HTR-8/SVneo (cell line): ENCODE measurements at places on chromosomes 13 and 19.

- DNase-seq = peak; percentile 91
These were observed 21.2 kb downstream of the PCID2 start for GRCh38 chr13:113187263-113187669.

GRCh38 chr13:93859716-93860115, 619.8 kb downstream of the DCT start:
- no peak for DNase-seq

- no peak for DNase-seq
These were observed 92.3 kb downstream of the TUBA3C start for GRCh38 chr13:19089315-19089714.

- no peak for DNase-seq
These were observed 5.4 kb upstream of the NTN5 start for GRCh38 chr19:48678201-48678600.

- no peak for DNase-seq
These were observed 203.0 kb downstream of the KCTD12 start for GRCh38 chr13:76683168-76683567.

DNA sequence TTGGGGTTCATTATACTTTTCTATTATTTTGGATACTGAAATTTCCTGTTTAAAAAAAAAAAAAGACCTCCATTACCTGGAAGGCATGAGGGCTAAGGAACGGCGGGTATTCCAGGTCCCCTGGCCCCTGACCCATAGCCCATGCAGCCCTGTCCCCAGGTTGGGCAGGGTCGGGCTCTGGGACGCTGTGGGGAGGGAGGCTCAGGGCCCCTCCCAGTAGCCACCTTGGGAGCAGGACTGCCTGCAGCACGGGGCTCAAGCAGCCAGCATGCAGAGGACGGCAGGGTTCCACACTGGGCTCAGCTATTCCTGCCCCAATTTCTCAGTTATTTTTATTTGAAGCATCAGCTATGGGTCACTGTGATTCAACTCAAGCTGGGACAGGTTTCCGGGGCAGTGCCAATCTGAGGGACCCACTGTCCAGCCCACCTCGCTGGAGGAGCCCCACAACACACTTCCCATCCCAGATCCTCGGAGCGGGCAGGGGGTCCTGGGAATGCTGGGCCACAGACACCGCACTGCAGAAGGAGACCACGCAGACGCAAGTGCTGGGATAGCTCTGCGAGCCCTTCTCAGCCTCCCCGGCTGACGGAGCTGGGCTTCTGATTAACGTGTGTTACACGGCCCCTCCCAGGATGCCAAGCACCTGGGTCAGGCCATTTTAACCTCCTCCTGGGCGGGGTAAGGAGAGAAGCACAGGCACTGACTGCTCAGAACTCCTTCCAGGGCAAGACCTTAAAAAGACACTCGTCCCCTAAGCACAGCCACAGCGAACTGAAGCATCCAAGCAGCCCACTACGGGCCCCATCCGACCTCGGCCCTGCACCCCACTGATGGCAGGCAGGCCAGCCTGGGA, 60.1 kb downstream of the PEPD start:
- no peak for DNase-seq

DNA sequence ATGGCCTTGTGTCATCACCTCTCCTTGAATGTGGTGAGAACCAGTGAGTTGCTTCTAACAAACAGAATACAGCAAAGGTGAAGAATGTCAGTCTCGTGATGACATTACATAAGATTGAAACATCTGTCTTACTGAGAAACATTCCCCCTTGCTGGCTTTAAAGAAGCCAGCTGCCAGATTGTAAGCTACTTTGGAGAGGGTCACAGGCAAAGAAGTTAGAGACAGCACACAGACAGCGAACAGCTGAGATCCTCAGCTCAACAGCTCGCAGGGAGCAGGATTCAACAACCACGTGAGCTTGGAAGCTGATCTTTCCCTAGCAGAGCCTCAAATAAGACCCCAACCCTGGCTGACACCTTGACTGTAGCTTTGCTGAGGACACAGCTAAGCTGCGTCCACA, 367.9 kb downstream of the LIG4 start:
- no peak for DNase-seq

- DNase-seq = no peak
These were observed 13.1 kb upstream of the LAMP1 start for GRCh38 chr13:113283904-113284303.

DNA sequence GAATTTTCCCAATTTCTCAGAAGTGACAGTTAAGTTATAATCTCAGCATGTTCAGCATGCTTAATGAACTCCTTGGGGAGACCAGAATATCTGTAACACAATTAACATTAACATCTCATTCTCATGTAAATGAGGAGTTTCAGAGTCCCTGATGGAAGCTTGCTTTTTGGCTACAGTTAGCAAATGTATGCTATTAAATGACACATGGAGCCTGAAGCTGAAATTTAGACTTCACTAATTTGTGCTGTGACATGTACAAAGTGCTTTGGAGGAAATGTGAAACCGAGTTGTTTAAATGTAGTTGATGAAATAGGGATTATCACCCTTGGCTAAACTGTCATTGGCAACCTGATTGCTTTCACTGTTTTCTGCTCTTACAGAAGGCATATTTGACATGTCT, 2265.1 kb upstream of the PCDH20 start:
- DNase-seq = no peak

DNA sequence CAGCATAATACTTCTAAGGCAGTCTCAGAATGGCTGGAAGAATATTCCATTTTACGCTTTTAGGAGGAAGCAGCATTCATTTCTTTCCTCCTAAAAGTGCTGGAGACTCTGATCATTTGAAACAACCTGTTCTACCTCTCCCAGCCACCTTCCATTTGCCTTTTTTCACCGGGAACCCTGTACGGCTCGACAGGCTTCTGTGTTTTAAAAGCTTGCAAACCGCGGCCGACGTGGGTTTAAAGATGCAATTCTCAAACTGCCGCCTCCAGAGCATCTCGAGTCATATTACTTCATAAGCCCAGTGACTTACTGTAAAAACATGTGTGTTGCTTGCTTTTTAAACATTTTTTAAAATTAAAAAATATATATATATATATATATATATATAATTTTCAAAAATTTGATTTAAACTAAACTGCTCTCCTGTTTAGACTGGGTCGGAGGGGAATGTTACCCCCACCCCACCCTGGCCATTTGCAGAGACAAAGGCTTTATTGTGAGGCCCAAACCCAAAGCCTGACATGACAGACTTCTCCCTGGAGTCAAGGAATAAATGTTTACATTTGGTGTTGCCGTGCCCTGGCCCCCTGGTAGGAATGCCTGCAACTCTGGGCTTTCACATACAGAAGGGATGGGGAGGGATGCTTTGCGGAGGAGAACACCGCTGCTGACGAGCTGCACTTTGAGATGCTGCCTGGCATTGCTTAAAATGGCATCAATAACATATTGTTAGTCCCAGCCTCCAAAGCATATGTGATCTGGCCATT, 30.4 kb downstream of the ZNF536 start:
- no peak for DNase-seq

- no peak for DNase-seq
These were observed 1.4 kb downstream of the CIC start for GRCh38 chr19:42270346-42271044.

- DNase-seq = no peak
These were observed 63.9 kb upstream of the ATXN8OS start for GRCh38 chr13:70043685-70044084.

- no peak for DNase-seq
These were observed 25.4 kb downstream of the ATP11A start for GRCh38 chr13:112715210-112715609.

- DNase-seq = no peak
These were observed 43.0 kb upstream of the HNRNPA1L2 start for GRCh38 chr13:52599037-52599847.

DNA sequence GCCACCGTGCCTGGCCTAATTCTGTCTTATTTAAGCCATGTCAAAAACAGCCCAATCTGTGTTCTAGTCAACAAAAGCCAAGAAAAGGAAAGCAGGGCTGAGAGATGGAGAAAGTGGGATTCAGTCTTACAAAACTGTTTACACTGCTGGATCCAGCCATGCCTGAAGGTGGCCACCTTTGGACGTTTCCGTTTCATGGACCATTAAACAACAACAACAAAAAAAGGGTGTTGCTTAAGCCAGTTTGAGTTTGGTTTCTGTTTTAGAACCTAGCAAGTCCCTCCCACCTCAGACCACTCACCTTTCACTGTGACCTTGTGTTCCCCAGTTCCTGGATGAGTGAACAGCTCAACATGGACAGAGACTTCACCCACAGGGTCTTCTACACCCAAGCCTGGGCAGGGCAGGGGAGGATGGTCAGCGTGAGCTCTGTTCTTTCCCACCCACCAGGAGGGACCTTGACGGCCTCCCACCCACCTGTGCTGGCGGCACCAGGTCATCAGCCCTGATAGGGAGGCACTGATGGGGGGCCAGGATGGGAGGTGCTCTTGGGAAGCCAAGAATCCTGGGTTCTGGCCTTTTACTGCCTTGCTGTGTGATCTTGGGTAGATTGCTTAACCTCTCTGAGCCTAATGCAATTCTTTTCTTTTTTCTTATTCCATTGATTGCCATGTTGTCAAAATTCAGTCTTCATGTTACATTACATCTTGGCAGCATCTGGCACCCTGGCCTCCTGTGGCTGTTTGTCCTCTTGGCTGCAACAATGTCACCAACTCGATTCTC, 56.2 kb downstream of the COLGALT1 start:
- DNase-seq = no peak

- no peak for DNase-seq
These were observed 6.3 kb downstream of the SIGLEC10 start for GRCh38 chr19:51410950-51411748.

GRCh38 chr19:12782424-12783290, 7.3 kb upstream of the HOOK2 start:
- DNase-seq = no peak

- DNase-seq = peak; percentile 15
These were observed 1512.0 kb downstream of the SLITRK1 start for GRCh38 chr13:82370316-82370715.

DNA sequence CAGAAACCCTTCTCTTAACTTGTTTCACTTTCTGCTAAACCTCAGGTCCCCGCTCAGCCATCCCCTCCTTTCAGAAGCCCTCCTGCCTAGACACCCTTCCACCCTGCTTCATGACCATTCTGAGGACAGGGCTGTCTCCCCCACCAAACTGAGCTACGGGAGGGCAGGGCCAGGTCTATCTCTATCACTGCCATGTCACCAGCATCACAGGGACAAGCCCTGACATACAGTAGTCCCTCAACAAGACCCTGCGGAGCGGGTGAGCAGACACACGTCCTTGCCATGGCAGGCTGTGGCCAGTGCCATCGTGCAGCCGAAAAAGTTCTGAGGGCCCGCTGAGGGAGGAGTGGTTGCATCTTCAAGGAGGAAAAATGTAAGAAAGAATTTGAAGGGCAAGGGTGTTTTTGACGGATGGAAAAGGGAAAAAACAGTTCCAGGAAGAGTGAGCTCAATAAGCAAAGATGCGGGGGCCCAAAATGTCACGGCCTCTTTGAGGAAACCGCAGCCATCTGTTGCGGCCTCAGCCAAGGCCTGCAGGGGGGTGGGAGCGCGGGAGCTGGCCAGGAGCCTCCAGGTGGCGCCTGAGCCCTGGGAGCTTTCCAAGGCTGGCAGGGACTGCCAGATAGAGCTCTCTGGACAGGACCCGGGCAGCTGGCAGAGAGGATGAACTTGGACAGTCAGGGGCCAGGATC, 8.1 kb downstream of the PTGIR start:
- peak; percentile 73 for DNase-seq

- no peak for DNase-seq
These were observed 19.4 kb upstream of the GPR18 start for GRCh38 chr13:99277629-99278028.

DNA sequence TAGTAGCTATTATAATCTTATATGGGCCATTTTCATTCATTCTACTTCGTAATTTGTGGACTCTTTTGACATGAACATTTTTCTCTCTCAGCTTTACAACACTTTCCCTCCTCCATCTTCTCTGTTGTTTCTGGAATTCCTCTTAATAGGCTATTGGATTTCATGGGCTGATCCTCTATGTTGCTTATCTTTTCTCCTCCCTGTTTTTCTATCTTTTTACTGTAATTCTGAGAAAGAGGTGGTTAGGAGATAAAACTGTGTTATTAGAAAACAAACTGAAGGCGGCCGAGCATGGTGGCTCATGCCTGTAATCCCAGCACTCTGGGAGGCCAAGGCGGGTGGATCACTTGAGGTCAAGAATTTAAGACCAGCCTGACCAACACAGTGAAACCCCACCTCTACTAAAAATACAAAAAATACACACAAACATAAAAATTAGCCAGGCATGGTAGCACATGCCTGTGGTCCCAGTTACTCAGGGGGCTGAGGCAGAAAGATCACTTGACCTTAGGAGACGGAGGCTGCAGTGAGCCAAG, 188.1 kb downstream of the UGGT2 start:
- no peak for DNase-seq

- no peak for DNase-seq
These were observed 169.5 kb downstream of the DCLK1 start for GRCh38 chr13:35961461-35962220.

DNA sequence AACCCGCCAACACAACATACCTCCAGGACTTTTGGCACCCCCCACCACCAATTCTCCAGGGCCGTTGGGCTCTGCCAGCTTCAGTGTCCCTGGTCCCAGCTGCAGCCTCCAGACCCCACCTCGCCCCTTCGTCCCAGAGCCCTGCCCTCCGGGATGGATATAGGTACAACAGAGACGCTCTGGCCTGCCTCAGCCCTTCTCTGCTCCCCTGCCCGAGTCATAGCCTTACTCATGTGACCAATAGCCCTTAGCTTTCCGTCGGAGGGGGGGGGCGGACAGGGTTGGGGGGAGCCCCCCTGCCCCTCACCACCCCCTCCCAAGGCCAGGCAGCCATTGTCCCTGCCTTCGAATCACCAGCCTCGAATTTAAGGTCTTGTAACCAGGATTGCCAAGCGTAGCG, 70.8 kb upstream of the NFIC start:
- no peak for DNase-seq

GRCh38 chr13:48644141-48644540, 9.6 kb upstream of the CYSLTR2 start:
- no peak for DNase-seq

- no peak for DNase-seq
These were observed 122.3 kb downstream of the SLC7A1 start for GRCh38 chr13:29473166-29473565.

- DNase-seq = peak; percentile 10
These were observed 33.0 kb downstream of the UGGT2 start for GRCh38 chr13:96020155-96020575.

GRCh38 chr19:39539165-39539517, 820 bp downstream of the EID2 start:
- DNase-seq = no peak

DNA sequence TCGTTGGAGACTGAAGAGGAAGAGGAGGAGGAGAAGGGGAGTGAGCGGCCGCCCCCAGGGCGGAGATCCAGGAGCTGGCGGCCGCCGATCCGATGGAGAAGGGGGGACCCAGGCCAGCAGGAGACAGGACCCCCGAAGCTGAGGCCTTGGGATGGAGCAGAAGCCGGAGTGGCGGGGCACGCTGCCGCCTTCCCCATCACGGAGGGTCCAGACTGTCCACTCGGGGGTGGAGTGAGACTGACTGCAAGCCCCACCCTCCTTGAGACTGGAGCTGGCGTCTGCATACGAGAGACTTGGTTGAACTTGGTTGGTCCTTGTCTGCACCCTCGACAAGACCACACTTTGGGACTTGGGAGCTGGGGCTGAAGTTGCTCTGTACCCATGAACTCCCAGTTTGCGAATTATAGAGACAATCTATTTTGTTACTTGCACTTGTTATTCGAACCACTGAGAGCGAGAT, 1.8 kb downstream of the GADD45B start:
- no peak for DNase-seq
